CD4-positive, alpha-beta memory T cell (primary cell): ENCODE measurements at places on chromosomes 6 and 20.
A peak's percentile ranks its signal among the peaks of the same experiment; 100 is the strongest.

DNA sequence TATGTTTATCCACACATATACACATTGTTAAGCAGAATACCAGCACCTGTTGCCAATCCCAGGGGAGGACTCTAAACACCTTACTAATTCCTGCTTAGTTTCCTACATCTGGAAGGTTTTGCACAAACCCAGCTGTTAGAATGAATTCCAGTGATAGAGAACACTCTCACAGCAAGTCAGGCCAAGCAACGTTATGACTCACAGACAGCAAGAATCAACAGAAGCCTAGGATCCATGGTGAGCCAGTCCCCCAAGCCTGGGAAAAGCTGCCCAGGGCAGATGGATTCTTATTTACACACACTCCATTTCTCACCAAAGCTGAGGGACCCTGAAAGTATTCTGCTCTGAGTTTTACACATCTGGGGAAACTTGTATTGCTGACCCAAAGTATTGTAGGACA, 291.7 kb downstream of the SLC35F1 start:
- no peaks in the 10 kb centered on the region for H3K4me1 ChIP-seq
- no peak overlapping the region for H3K4me3 ChIP-seq
- no peaks in the 10 kb centered on the region for H3K36me3 ChIP-seq
- H3K27me3 ChIP-seq = no peaks in the 10 kb centered on the region

GRCh38 chr6:7058250-7058923, 49.4 kb upstream of the RREB1 start:
- no peak for DNase-seq
- no peaks in the 10 kb centered on the region for H3K27me3 ChIP-seq
- H3K4me1 ChIP-seq = no peaks in the 10 kb centered on the region
- H3K4me3 ChIP-seq = no peak overlapping the region
- no peak overlapping the region for H3K27ac ChIP-seq
- H3K36me3 ChIP-seq = no peaks in the 10 kb centered on the region

DNA sequence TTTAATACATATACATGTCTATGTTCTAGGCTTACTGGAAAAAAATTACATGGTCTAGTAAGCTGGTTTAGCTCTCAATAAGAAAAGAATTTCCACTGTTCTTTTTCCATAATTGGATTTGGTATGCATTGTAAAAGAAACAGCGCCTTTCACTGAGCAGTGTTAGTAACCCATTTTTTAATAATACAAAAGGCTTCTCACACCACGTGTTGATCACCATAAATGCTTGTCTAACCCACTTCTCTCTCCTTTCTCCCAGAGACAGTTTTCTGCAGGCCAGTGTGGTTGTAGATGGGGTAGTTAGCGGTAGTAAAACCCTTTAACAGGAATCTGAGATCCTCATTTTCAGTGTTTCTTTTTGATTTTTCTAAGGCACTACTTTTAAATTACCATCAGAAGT, 348.7 kb upstream of the MANEA start:
- no peak overlapping the region for H3K27ac ChIP-seq
- H3K36me3 ChIP-seq = no peaks in the 10 kb centered on the region
- H3K27me3 ChIP-seq = no peaks in the 10 kb centered on the region
- H3K4me1 ChIP-seq = no peaks in the 10 kb centered on the region

DNA sequence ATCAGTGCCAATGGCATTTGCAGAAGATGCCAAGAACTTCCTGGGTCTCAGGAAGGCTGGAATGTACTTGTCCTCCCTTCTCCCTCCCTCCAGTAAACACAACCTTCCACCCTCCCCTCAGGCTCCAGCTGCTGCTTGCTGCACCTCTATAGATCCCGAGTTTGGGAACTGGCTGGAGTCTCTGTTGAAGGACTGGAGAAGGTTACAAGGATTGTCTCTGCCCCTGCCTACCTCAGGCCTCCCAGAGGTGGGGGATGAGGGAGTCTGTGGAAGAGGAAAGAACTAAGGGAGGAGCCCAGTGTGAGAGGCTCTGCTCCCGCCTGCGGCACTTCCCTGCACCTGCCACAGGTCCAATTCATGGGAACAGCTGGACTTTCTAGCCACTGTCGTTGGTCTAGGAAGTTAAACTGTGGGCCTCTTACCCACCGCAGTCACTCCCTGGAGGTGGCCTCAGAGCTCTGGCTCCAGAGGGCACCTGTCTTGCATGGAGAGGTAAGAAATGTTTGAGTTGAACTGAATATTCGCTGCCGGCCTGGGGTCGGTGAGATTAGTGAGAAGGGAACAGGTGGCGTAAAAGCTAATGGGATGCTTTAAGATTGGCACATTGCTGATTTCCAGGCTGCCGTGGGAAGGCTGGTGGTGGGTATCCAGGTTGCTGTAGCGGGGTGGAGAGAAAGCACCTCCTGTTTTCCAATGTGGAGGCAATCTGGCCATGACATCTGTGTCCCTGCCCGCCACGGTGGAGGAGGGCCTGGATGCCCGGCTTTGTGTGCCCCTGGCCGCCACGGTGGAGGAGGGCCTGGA, 54.3 kb downstream of the PPP1R14C start:
- no peak for DNase-seq
- H3K36me3 ChIP-seq = no peaks in the 10 kb centered on the region
- H3K4me1 ChIP-seq = no peaks in the 10 kb centered on the region
- H3K27me3 ChIP-seq = no peaks in the 10 kb centered on the region
- H3K27ac ChIP-seq = no peak overlapping the region

DNA sequence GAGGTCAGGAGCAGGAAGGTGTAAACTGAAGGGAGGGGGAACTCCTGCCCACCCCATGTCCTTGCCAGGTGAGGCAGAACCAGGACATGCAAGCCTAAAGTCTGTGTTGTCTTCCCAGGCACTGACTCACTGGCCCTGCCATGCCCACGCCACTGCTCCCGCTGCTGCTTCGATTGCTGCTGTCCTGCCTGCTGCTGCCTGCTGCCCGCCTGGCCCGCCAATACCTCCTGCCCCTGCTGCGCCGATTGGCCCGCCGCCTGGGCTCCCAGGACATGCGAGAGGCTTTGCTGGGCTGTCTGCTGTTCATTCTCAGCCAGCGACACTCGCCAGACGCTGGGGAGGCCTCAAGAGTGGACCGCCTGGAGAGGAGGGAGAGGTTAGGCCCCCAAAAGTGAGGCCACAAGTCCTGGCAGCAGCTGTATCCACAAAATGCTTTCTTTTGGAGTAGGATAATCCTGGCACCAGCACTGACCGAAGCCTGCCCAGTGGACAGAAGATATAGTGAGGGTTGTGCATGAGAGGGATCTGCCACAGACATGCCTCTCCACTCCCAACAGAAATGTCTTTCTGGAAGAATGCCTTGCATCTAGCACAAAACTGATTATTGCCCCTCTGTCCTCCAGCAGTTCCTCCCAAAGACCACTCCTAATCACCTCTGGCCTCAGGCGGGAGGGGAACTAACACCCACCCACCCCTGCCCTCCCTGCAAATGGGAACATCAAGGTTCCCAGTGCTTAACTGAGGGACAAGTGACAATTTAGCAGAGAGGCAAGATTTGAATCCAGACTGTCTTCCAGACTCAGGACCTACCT, 812 bp downstream of the MYMX start:
- H3K4me3 ChIP-seq = no peak overlapping the region
- no peak overlapping the region for H3K27ac ChIP-seq
- H3K36me3 ChIP-seq = no peaks in the 10 kb centered on the region
- peaks cover 15% of the 10 kb centered on the region for H3K4me1 ChIP-seq

GRCh38 chr6:170290296-170291128, at the start of gene DLL1:
Gene DLL1 (minus strand): TSS chr6:170291078. CDS start chr6:170290139, 939 bp downstream.
- H3K27me3 ChIP-seq = peaks cover 51% of the 10 kb centered on the region
- peaks cover 56% of the 10 kb centered on the region for H3K4me1 ChIP-seq
- H3K36me3 ChIP-seq = no peaks in the 10 kb centered on the region
- DNase-seq = no peak

DNA sequence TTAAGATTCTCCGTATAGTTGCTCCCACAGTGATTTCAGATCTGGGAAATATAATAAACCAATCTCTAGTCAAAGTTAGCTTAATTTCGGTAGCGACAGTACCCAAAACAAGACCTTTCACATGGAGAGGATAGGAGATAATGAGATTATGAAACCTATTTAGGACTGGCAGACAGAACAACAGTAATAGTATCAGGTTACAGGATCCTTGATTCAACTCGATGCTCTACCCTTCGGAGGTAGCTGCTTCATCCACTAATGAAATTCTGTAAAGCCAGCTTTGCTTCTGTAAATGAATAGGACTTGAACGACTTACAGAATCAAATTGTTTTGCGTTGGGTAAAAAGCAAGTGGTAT, 534 bp upstream of the AKIRIN2 start:
- peaks cover 32% of the 10 kb centered on the region for H3K4me1 ChIP-seq
- no peak for DNase-seq
- H3K27me3 ChIP-seq = no peaks in the 10 kb centered on the region
- H3K36me3 ChIP-seq = no peaks in the 10 kb centered on the region
- peak overlapping the region; percentile 93 for H3K27ac ChIP-seq
- H3K4me3 ChIP-seq = peak overlapping the region; percentile 57

- DNase-seq = no peak
- no peaks in the 10 kb centered on the region for H3K36me3 ChIP-seq
- H3K4me1 ChIP-seq = no peaks in the 10 kb centered on the region
- H3K4me3 ChIP-seq = no peak overlapping the region
- H3K27ac ChIP-seq = no peak overlapping the region
Observed at GRCh38 chr6:101534821-101535220, 141.3 kb downstream of the GRIK2 start.

DNA sequence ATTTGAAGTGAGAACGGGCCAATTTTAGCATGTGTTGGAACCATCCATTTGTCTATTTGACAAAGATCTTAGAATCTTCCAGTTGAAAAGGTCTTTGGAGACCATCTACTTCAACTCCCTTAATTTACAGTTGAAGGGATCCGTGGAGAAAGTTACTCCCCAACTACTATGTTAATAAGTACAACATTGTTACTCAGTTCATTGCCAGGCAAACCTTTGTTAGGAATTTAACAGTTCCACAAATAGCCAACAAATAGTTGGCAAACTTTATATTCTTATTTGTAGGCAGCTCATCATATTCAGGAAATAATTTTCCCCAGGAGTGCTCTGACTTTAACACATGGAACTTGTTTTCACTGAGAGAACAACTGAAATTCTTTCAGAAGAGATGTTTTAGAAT, 81.0 kb upstream of the FLRT3 start:
- no peak overlapping the region for H3K4me3 ChIP-seq
- H3K36me3 ChIP-seq = no peaks in the 10 kb centered on the region
- no peak for DNase-seq
- no peaks in the 10 kb centered on the region for H3K4me1 ChIP-seq

GRCh38 chr6:167815296-167815980, 11.3 kb upstream of the AFDN start:
- H3K27me3 ChIP-seq = no peaks in the 10 kb centered on the region
- no peak for DNase-seq
- H3K36me3 ChIP-seq = no peaks in the 10 kb centered on the region
- no peaks in the 10 kb centered on the region for H3K4me1 ChIP-seq
- no peak overlapping the region for H3K27ac ChIP-seq

- H3K4me3 ChIP-seq = no peak overlapping the region
- DNase-seq = no peak
- H3K27me3 ChIP-seq = no peaks in the 10 kb centered on the region
Observed at GRCh38 chr6:54805077-54805476, 41.5 kb upstream of the FAM83B start.

DNA sequence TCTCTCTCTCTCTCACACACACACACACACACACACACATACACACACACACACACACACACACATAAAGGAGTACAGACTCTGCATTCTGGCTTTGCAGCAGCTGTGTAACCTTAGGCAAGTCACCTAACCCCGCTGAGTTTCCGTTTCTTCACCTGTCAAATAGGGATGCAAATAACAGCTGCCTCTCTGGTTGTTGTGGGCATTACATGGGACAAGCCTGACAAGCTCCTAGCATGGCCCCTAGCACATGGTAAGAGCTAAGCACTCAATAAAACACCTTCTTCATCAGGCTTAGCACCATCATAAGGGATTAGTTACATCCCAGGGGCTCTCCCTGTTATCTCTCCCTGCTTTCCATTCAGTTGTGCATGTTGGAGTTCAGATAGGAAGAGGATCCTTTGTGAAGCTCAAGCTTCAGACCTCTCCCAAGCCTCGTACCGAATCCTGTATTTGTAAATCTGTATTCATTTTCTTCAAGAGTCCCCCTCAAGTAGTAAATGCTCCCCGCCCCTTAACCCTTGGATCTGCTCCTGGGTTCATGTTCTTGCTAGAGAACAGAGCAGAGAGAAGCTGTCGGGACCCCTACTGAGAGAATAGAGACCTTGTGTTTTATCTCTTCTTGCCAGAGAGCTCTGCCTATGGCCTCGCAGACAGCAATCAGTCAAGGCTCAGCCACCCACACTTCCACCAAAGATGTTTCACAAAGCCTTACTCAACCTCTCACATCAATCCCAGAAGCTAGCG, 2.2 kb downstream of the SLC13A3 start:
- no peak overlapping the region for H3K27ac ChIP-seq
- peaks cover 4% of the 10 kb centered on the region for H3K27me3 ChIP-seq
- H3K36me3 ChIP-seq = no peaks in the 10 kb centered on the region
- H3K4me3 ChIP-seq = no peak overlapping the region
- H3K4me1 ChIP-seq = no peaks in the 10 kb centered on the region
- DNase-seq = no peak

DNA sequence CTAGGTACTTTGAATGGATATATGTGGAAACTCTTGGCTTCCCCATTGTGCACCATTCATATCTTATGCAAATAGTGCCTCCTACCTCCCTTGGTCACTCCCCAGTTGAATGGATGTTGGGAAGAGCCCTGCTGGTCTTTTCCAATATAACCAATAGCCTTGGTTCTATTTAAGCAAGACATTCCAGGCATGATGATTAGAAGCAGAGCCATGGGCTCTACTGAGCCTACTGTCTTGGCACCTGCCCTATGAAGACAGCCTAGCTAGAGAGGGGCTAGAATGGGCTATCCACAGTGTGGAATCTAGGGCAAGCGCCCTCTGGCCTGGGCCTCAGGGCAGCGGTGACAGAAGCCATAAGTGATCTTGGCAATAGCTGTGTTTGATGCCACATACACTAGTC, 15.6 kb downstream of the SLC17A1 start:
- H3K36me3 ChIP-seq = no peaks in the 10 kb centered on the region
- no peak overlapping the region for H3K27ac ChIP-seq
- H3K4me3 ChIP-seq = no peak overlapping the region
- H3K27me3 ChIP-seq = no peaks in the 10 kb centered on the region
- no peaks in the 10 kb centered on the region for H3K4me1 ChIP-seq
- no peak for DNase-seq

- no peaks in the 10 kb centered on the region for H3K27me3 ChIP-seq
- no peak overlapping the region for H3K27ac ChIP-seq
- DNase-seq = no peak
- H3K4me1 ChIP-seq = no peaks in the 10 kb centered on the region
- no peaks in the 10 kb centered on the region for H3K36me3 ChIP-seq
- no peak overlapping the region for H3K4me3 ChIP-seq
Observed at GRCh38 chr6:45647341-45648261, 269.9 kb upstream of the SUPT3H start.
